ENCODE measurements at places on chromosomes 12 and 14.
A peak's percentile ranks its signal among the peaks of the same experiment; 100 is the strongest.

DNA sequence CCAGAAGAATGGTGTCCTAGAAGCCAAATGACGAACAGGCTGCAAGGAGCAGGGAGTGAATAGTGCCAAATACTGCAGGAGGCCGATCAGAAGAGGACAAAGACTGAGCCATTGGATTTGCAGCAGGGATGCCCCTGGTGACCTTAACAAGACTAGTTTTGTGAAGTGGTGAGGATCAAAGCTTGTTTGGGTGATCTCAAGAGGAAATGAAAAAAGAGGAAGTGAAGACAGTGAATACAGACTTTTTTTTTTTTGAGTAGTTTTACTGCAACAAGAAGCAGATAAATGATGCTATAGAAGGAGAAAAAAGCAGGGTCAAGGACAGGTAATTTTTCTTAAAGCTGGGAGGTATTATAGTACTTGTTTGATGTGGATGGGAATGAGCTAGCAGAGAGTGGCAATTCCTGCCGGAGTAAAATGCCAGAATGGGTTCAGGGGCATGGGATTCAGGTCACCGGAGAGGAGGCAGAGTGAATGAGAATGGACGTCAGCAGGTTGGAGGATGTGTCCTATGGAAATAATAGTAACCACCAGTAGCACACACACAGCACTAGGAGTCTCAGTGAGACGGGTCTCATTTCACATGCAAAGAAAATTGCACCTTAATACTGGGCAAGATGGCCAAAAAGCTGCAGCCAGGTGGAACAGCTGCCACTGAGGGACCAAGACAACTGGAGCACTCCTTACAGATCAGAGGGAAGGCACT, 345.8 kb upstream of the CCDC196 start:
- no peak for DNase-seq

- no peak for DNase-seq
These were observed 71.7 kb upstream of the PRICKLE1 start for GRCh38 chr12:42660968-42661937.

DNA sequence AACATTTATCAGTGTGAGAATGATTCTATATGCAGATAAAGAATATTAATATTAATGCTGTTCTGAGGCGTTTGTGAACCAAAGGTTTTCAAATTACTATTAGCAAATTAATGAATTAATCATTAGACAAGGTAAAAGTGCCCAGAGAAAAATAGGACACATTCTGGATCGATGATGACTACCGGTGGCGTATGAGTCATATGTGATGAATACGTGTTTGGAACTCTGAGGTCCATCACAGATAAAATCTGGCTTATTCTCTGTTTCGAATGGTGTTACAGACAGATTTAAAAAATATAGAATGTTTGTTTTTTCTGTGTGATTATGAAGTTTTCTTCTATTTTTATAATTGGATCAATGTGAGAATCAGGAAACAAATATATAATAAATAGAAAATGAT, 79.2 kb upstream of the RTL1 start:
- DNase-seq, result no peak

DNA sequence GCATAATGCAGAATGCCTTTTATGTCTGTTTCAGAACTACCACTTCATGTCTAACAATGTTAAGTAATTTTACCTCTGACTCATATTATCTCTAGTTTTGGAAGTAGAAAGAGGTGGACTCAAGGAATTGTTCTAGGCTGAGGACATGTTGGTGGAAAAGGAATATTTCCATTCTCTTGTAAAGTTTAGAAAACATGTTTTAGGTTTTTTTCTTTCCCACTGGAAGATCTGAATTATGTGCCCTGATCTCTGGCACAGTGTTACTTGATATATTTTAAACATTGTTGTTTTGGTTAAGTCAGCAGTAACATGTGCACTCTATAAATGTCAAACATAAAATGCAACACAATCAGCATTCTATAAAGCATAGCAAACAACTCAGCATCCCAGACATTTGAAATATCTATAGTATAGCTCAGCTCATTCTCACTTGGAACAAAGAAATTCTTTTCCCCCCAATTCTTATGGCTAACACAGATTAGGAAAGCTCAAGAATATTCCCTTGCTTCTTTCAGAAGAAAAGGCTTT, 202.3 kb downstream of the STXBP6 start:
- DNase-seq, result no peak

- no peak for DNase-seq
These were observed 25.2 kb upstream of the DGLUCY start for GRCh38 chr14:91088585-91089235.

DNA sequence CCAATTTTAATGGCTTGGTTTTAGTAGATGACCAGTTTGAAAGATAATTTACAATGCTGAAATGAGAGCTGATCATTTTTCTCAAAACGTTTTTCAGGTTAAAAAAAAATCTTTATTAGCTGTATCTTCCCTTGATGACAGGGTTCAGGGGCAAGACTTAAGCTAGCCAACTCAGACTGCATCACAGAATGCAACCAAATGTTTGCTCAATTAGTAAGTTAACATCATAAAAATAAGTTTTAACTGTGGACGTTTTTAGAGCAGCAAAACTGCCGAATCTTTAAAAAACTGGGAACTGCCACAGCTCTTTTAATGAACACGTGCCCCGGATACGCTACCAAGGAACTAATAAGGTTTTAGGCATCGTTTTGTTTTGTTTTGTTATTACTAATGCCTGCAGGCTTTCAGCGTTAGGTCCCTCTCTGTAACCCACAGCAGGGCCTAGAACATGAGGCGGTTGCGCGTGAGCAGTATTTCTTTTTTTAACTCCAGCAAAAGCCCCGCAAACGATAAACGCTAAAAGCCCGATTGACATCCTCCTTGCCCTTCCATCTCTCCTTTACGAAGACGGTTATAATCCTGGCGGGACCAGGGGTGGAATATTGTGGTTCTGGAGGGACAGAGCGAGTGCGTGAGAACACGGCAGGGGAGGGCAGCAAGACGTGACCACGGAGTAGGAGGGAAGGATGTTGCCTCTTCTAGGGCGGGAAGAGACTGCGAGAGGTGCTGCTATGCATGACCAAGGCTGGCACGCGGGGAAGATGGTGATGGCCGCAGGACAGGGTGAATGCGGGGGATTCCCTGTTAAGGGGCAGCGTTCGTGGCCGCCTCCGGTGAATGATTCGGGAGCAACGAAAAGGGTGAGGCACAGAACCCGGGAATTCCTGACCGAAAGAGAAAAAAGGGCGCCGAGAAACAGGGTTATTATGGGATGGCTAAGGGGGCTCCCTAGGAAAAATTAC, 652 bp downstream of the SUPT16H start:
- peak; percentile 17 for DNase-seq

DNA sequence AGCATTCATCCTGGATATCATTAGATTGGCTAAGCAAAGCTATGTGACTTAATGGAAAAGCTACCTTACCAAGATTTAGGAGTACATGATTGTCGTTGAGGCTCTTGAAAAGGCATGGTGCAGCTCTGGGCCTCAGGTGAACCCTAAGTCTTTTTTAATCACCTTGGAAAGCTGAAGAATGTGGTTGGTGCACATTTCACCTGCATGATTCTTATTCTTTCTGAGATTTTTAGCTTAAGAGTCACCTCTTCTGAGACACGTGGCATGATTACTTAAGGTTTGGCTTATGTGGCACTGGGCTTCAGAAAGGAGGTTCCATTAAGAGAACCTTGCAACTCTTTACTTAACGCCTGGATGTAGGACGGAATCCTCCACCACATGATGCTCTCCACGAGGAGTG, 498.5 kb downstream of the TMEM117 start:
- DNase-seq, result no peak

DNA sequence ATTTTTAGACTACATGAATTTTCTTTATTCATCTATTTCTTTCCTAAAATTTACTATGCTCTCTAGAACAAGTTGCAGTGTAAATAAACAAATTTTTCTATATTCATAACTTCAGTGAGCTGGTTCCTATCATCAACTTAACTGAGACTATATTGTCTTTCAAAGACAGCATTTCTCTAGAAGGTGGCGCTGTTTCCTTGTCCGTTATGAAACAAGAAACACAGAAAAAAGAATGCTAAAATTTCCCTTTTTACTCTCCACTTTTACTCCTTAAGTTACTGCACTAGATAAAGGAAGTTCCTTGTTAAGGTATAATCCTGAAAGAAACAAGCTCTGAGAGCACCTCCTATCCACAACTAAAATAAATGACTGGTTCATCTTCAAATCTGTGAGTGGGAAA, 8.2 kb upstream of the CLEC2A start:
- no peak for DNase-seq

- DNase-seq, result no peak
These were observed 10.5 kb downstream of the PALS1 start for GRCh38 chr14:67251573-67252226.

- DNase-seq, result no peak
These were observed 2.0 kb downstream of the PTHLH start for GRCh38 chr12:27970401-27971120.

- no peak for DNase-seq
These were observed 64.6 kb upstream of the LMO3 start for GRCh38 chr12:16670456-16671050.

DNA sequence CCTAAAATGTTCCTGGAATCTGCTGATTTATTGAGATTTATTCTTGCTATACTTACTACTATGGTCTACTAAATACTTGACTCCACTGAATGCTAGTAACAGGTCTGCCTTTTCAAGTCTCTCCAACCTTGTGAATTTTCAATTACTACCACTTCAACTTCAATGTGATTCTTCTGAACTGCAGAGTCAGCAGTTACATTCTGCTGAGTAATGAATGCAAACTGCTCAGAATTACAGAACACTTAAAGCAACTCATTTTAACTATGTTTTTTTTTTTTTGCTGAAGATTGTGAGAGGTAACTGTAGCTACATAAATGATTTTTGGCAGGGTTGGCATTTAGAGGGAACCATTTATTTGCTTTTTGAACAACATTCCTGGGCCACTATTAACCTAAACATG, 41.8 kb downstream of the ARF6 start:
- DNase-seq, result no peak

- peak; percentile 45 for DNase-seq
These were observed 8.4 kb downstream of the PAPLN start for GRCh38 chr14:73245480-73246325.
